GM12878 (cell line): ENCODE measurements at places on chromosomes 7 and 10. TPM values are rescaled to one million over a fixed set of nuclear protein-coding genes. Genes with fewer than 3 reads are reported as not detected.

Gene CDH23
- total RNA-seq: 0.16 and 0.26 TPM in 2 replicates

Gene GIMAP8
- 5.7 and 6.2 TPM in 2 replicates for total RNA-seq

Gene DNTT
- 0.10 TPM in 1 of 2 replicates, not detected in the other for total RNA-seq

Gene TLX1
- total RNA-seq: not detected in 2 replicates

Gene CTAGE15
- total RNA-seq: 0.32 and 0.49 TPM in 2 replicates

Gene EPHA1
- total RNA-seq: 0.21 and 0.29 TPM in 2 replicates

Gene GPR15LG
- total RNA-seq: 1.3 and 1.5 TPM in 2 replicates

Gene PRSS1
- total RNA-seq: 11.9 and 12.4 TPM in 2 replicates

Gene PLCE1
- total RNA-seq: 0.05 and 0.08 TPM in 2 replicates

- peaks cover 19% of the 10 kb centered on the region for H3K4me1 ChIP-seq
- no peak overlapping the region for H3K4me3 ChIP-seq
- no peaks in the 10 kb centered on the region for H3K36me3 ChIP-seq
- no peak overlapping the region for H3K27ac ChIP-seq
- no peaks in the 10 kb centered on the region for H3K27me3 ChIP-seq
- DNase-seq: no peak
These were observed 24.3 kb downstream of the SPAG6 start for GRCh38 chr10:22369434-22370072.

- no peaks in the 10 kb centered on the region for H3K27me3 ChIP-seq
- H3K27ac ChIP-seq: no peak overlapping the region
- no peak for DNase-seq
- H3K4me1 ChIP-seq: no peaks in the 10 kb centered on the region
These were observed 27.1 kb downstream of the ARMC3 start for GRCh38 chr10:22954970-22955369.

- H3K4me3 ChIP-seq: no peak overlapping the region
- H3K36me3 ChIP-seq: no peaks in the 10 kb centered on the region
- H3K27me3 ChIP-seq: no peaks in the 10 kb centered on the region
- H3K27ac ChIP-seq: no peak overlapping the region
- no peaks in the 10 kb centered on the region for H3K4me1 ChIP-seq
- no peak for DNase-seq
These were observed 113.8 kb downstream of the FGFR2 start for GRCh38 chr10:121484401-121484800.

DNA sequence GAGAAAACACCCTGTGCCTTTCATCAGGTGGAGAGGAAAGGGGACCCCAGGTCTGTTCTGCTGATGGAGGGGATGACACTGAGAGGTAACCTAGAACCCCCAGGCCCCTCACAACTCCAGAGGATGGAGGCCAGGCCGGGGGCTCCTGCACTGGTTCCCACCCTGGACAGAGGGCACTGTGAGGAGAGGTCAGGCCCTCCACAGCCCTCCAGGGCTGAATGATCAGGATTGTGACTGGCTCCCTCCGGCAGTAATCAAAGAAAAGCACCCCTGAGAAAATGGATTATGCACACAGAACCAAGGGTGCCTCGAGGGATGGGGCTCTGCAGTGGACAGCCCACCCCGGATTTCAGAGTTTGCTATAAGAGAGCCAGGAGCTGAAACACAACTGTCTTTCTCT, 502.8 kb downstream of the TCERG1L start:
- H3K4me1 ChIP-seq: no peaks in the 10 kb centered on the region
- no peak for DNase-seq
- no peak overlapping the region for H3K27ac ChIP-seq
- H3K27me3 ChIP-seq: no peaks in the 10 kb centered on the region

GRCh38 chr10:101506829-101507661, 81.0 kb downstream of the POLL start:
- no peak overlapping the region for H3K27ac ChIP-seq
- no peak for DNase-seq
- no peak overlapping the region for H3K4me3 ChIP-seq
- H3K36me3 ChIP-seq: no peaks in the 10 kb centered on the region
- no peaks in the 10 kb centered on the region for H3K4me1 ChIP-seq

- DNase-seq: no peak
- no peak overlapping the region for H3K27ac ChIP-seq
- no peak overlapping the region for H3K4me3 ChIP-seq
These were observed 94.9 kb downstream of the TMEM130 start for GRCh38 chr7:98774884-98775283.

GRCh38 chr7:81190997-81191768, 272.3 kb upstream of the SEMA3C start:
- H3K27me3 ChIP-seq: no peaks in the 10 kb centered on the region
- H3K4me3 ChIP-seq: no peak overlapping the region
- no peaks in the 10 kb centered on the region for H3K36me3 ChIP-seq
- H3K4me1 ChIP-seq: no peaks in the 10 kb centered on the region

DNA sequence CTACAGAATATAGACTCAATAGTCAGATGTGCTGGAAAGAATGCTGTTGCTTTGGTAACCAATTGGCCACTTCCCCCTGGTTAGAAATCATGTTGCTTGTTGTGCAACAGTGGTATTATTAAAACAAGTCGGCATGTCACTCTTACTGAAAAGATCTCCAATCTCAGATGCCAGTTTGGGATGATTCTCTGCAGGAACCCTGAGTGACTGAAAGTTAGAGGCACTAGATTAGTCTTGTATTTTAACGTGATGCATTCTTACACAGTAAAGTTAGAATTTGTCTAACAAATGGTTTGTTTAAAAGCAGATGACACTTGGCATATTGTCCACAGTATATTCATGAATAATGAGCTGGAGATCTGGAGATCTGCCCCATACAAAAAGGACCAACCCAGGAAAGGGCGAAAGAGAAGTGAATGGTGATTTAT, 287.6 kb downstream of the TWIST1 start:
- no peak overlapping the region for H3K4me3 ChIP-seq
- H3K36me3 ChIP-seq: no peaks in the 10 kb centered on the region
- no peaks in the 10 kb centered on the region for H3K27me3 ChIP-seq
- DNase-seq: no peak

DNA sequence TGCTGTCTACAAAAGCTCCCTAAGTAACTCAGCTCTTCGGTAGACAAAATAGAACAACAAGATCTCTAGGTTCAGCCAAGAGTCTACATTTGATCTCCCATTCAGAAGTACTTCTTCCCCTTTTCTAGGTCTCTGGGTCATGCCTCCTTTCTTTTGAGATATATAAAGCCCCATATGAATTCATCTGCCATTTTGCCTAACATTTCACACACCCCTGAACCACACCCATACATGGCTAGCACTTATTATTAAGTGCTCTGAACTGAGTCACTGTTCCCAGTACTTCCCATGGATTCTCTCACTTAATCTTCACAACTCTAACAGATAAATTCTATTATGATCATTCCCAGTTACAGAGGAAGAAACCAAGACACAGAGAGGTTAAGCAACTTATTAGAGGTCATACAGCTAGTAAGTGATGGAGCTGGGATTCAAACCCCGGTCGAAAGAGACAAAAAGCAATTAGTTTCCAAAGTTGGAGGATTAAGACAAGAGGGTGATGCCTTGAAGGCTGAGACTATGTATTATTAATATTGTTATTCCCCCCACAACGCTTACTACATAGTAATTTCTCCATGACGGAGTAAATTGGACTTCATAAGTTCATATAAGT, 17.3 kb downstream of the MYOF start:
- H3K4me1 ChIP-seq: no peaks in the 10 kb centered on the region
- H3K27ac ChIP-seq: no peak overlapping the region
- DNase-seq: no peak
- H3K36me3 ChIP-seq: no peaks in the 10 kb centered on the region
- no peaks in the 10 kb centered on the region for H3K27me3 ChIP-seq
- no peak overlapping the region for H3K4me3 ChIP-seq

GRCh38 chr7:53229202-53229601, 193.8 kb downstream of the POM121L12 start:
- no peak overlapping the region for H3K4me3 ChIP-seq
- H3K27me3 ChIP-seq: no peaks in the 10 kb centered on the region
- H3K36me3 ChIP-seq: no peaks in the 10 kb centered on the region

DNA sequence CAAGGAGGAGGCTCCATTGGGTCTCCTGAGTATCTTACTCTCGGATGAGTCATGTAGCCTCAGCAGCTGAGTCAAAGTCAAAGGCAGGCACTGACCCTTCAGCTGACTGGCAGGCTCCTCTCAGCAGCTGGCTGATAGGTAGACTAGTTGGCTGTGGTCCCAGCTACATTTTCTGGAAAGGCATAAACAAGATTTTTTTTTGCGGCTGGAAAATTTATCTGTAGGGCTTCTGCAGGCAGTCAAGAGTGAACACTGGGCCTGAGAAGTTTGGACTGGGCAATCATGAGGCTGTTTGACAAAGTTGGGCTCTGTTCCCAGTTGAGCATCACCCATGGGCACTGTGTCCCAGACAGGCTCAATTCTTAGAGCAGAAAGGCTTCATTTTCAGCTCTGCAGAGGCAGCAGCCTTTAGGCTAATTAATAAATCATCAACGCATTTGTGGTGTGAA, 796.2 kb downstream of the CCSER2 start:
- no peak overlapping the region for H3K27ac ChIP-seq
- H3K36me3 ChIP-seq: no peaks in the 10 kb centered on the region
- H3K4me1 ChIP-seq: no peaks in the 10 kb centered on the region
- DNase-seq: no peak
- no peak overlapping the region for H3K4me3 ChIP-seq
- H3K27me3 ChIP-seq: no peaks in the 10 kb centered on the region

GRCh38 chr10:106705681-106706100, 458.8 kb downstream of the SORCS1 start:
- H3K36me3 ChIP-seq: no peaks in the 10 kb centered on the region
- H3K4me3 ChIP-seq: no peak overlapping the region
- H3K4me1 ChIP-seq: no peaks in the 10 kb centered on the region
- no peaks in the 10 kb centered on the region for H3K27me3 ChIP-seq
- no peak overlapping the region for H3K27ac ChIP-seq

DNA sequence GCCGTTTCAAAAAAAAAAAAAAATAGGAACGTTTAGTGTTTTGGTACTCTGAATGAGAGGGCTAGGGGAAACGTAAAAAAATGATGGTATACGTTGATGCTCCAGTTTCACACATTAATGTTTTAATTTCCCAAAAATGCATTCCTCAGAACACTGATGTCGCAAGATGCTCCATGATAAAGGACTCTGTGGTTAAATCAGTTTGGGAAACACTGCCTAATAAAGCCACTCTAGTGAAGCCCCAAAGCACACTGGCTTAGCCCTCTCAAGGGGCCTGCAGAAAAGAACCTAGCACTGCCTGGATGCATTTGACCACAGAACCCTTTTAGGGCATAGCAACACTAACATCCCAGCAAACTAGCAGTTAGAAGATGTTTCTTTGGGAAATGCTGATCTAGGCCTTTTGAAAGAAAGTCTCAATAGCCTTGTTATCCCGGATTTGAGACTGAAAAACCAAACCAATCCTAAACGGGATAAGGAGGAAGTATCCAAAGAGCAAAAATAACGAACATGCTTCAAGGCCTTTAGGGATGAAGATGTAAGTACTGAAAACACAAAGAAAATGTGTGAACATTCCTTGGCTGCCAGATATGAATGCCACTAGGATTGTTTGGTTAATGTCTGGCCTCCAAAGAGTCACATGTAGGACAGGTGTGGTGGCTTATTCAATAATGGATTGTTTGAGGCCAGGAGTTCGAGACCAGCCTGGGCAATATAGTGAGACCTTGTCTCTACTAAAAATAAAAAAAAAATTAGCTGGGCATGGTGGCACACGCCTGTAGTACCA, 11.0 kb downstream of the DLG5 start:
- no peak for DNase-seq
- no peaks in the 10 kb centered on the region for H3K27me3 ChIP-seq
- H3K4me1 ChIP-seq: no peaks in the 10 kb centered on the region
- H3K27ac ChIP-seq: no peak overlapping the region
- H3K4me3 ChIP-seq: no peak overlapping the region

GRCh38 chr7:44159824-44160630, 18.9 kb upstream of the MYL7 start:
- no peak for DNase-seq
- no peak overlapping the region for H3K27ac ChIP-seq
- no peaks in the 10 kb centered on the region for H3K36me3 ChIP-seq
- H3K4me1 ChIP-seq: no peaks in the 10 kb centered on the region
- no peak overlapping the region for H3K4me3 ChIP-seq
- H3K27me3 ChIP-seq: no peaks in the 10 kb centered on the region

DNA sequence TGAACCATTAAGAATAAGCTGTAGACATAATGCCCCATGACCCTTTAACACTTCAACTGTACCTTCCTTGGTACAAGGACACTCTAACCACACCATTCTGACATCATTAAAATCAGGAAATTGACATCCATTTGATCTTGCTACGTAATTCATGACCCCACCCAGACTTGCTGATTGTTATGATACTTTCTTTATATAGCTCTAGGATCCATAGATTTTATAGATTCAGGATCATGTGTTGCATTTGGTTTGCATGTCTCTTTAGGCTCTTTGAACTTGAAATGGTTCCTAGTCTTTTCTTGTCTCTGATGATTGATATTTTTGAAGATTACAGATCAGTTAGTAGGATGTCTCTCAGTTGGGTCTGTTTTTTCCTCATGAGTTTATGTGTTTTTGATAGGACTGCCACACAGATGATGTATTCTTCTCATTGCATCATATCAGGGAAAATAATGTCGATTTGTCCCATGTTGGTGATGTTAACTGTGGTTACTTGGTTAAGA, 13.5 kb downstream of the CCM2 start:
- peaks cover 8% of the 10 kb centered on the region for H3K36me3 ChIP-seq
- H3K27me3 ChIP-seq: no peaks in the 10 kb centered on the region
- H3K4me1 ChIP-seq: peaks cover 2% of the 10 kb centered on the region
- H3K4me3 ChIP-seq: no peak overlapping the region
- no peak for DNase-seq

DNA sequence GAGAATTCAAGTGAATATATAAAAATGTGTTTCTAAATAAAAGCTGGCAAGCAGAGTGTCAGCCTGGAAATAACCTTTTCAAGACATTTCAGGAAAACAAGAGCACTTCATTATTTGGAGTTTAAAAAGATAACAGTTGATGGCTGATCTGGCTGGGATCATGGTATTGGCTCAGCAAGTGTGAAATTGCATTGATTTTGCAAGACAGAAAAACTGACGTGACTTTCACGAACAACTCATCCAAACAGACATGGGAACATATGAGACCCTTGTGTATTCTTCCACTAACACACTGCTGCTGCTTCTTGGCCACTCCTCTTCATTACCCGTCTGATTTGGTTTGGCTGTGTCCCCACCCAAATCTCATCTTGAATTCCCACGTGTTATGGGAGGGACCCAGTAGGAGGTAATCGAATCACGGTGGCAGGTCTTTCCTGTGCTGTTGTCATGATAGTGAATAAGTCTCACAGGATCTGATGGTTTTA, 108.5 kb downstream of the RAB18 start:
- H3K27me3 ChIP-seq: no peaks in the 10 kb centered on the region; the same call in 1 of the 2 replicates
- no peaks in the 10 kb centered on the region for H3K4me1 ChIP-seq
- DNase-seq: no peak
- H3K27ac ChIP-seq: no peak overlapping the region

DNA sequence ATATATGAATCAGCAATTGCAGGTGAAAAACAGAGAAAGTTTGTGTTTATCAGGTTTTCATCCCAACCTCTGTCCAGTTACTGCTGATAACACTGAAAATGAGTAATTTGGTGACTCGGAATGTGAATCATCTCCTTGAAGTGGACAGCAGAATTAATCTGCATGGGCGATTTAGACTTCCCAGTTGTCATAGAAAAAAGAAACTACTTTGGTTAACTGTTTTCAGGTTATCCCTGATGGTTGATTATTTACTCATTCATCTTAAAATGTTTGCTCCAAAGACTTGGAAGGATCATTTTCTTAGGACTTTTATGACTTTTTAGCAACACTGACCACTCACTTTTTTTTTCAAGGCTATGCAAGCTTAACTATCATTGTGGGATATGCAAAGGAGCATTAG, 504.1 kb upstream of the ANKRD30A start:
- no peak overlapping the region for H3K4me3 ChIP-seq
- no peaks in the 10 kb centered on the region for H3K36me3 ChIP-seq
- no peak for DNase-seq
- no peaks in the 10 kb centered on the region for H3K4me1 ChIP-seq
- no peaks in the 10 kb centered on the region for H3K27me3 ChIP-seq

- H3K27ac ChIP-seq: no peak overlapping the region
- no peaks in the 10 kb centered on the region for H3K36me3 ChIP-seq
- H3K27me3 ChIP-seq: no peaks in the 10 kb centered on the region
- DNase-seq: no peak
These were observed 7.9 kb downstream of the COBL start for GRCh38 chr7:51308696-51309095.
